Activated CD4-positive, alpha-beta T cell treated with anti-CD3 and anti-CD28 coated beads, Interleukin-2, amount 10 ng/mL, durations not matched to agents 7 days and 5 days (primary cell): ENCODE measurements at places on chromosomes 5 and 9. TPM values are rescaled to one million over a fixed set of nuclear protein-coding genes. Genes with fewer than 3 reads are reported as not detected.

RELL2 gene
- total RNA-seq = 25.1 TPM

PHF24 gene
- total RNA-seq = not detected

IFNA7 gene
- total RNA-seq = not detected

RNF145 gene
- total RNA-seq = 145 TPM

GNA14 gene
- total RNA-seq = not detected

SLC23A1 gene
- 0.75 TPM for total RNA-seq

N4BP3 gene
- 1.3 TPM for total RNA-seq

CANX gene
- total RNA-seq = 418 TPM
